ENCODE measurements at places on chromosomes 13 and 19. TPM values are rescaled to one million over a fixed set of nuclear protein-coding genes. Genes with fewer than 3 reads are reported as not detected.

GMIP gene
- total RNA-seq: 2.1 TPM

MED29 gene
- total RNA-seq: 23.0 TPM

PSG2 gene
- total RNA-seq: not detected

ZNF229 gene
- 25.2 TPM for total RNA-seq

ADGRE3 gene
- total RNA-seq: not detected

POLR1D gene
- 84.6 TPM for total RNA-seq

PRTN3 gene
- total RNA-seq: not detected

SIRT2 gene
- total RNA-seq: 50.8 TPM

TCF3 gene
- 54.7 TPM for total RNA-seq

BCAM gene
- 20.3 TPM for total RNA-seq

ZNF69 gene
- 7.1 TPM for total RNA-seq

DCT gene
- under 0.01 TPM for total RNA-seq

HCN2 gene
- total RNA-seq: 0.26 TPM

LIN7B gene
- total RNA-seq: 8.0 TPM

PABPC3 gene
- total RNA-seq: 0.17 TPM

CASP14 gene
- total RNA-seq: not detected

HSPB6 gene
- total RNA-seq: 47.8 TPM

ZNF610 gene
- total RNA-seq: 3.3 TPM

MAB21L1 gene
- 0.77 TPM for total RNA-seq

RNF17 gene
- total RNA-seq: not detected

ZNF571 gene
- 3.1 TPM for total RNA-seq

ZNF814 gene
- 3.9 TPM for total RNA-seq

ERF gene
- 13.2 TPM for total RNA-seq

ZNF491 gene
- 5.8 TPM for total RNA-seq

COX7A1 gene
- 30.0 TPM for total RNA-seq

MBD3L3 gene
- not detected for total RNA-seq

EGLN2 gene
- total RNA-seq: 106 TPM

FXYD1 gene
- 4.5 TPM for total RNA-seq

Measured in fibroblast of lung (primary cell).